Right renal pelvis (tissue), 4 donors: ENCODE measurements at places on chromosomes 5 and 9.

GRCh38 chr5:124873188-124873587, 126.7 kb upstream of the ZNF608 start:
- no peak for DNase-seq

GRCh38 chr5:96968614-96969013, 32.7 kb downstream of the LNPEP start:
- DNase-seq, result no peak

DNA sequence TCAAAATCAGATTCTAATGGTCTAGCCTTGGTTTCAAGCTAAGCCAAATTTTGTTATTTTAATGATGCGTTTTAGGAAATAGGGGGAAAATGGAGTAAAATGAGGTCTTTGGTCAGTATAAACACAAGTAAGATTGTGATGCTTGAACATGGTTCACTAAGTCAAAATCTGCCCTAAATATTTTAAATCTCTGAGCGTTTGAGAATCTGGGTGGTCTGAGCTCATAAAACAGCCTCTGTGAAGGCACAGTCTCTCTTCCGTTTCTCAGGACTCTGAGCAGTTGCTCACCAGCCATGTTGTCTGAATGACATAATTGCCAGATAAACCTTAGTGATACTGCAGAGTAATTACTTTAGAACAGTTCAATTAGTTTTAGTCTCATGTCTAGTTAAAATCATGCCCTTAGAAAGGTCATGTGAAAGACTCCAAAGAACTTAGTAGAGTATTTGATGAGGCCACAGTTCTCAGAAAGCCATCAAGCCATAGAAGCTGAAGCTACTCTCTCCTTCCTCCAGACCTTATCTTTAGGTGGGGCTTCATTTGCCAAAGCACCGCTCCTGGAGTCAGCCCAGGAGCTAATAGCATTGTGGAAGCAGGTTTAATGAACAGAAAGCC, 257.1 kb upstream of the MAP3K1 start:
- DNase-seq, result no peak

DNA sequence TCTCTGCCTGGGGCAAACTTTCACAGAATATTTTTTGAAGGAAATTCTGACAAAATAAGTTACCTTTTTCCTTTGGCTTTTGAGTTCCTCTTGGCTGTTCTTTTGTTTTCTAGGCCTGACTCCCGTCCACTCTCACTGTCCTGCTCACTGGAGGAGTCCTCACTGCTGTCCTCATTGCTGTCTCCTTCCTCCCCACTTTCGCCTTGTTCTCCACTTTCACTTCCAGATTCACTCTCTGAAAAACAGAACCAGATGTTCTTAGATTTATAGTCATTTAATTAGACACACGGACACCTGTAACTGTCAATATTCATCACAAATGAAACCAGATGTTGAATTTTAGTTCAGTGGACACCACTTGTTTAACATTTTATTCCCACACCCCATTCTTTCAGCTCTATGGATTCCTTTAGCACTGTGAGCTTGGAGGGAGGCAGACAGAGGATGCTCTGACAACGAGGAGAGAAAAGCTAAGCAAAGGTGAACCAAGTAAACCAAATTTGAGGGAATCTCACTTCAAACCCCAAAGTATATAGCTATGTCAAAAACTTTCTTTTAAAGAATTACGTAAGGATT, 180.7 kb downstream of the AP3B1 start:
- no peak for DNase-seq

DNA sequence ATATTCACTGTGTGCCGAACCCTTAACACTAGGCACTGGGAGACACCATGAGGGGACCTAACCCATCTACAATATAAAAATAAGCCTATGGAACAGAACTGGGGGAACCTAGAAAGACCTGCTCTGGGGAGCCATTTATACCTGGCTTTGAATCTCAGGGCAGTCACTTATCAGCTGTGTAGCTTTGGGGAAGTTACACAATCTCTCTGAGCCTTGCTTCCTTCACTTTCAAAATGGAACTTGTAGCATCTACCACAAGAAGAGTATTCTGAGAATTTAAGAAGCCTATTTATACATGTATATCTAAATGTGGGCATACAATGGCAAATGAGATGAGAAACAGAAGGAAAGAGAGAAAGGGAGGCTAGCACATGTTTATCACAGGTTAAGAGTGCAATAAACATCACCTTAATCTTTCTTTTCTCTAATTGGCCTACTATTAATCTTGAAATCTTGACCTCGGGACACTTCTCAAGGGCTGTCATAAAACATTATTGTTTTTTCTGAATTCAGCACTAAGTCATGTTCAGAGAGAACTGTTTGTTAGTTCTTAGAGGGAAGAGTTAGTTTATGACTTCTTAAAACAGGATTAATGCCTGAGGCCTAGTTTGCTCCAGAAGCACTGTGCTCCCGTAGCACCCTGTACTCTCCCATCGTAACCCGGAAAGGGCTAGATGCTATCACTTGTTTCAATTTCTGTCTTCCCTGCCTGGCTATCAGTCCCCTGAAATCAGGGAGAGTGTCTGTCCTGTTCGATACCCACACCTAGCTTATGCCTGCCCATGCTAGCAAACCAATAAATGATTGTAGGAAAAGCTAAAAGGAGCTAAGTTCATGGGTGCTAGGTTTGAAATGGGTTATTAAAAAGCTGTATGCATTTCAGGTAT, 606.4 kb upstream of the CLINT1 start:
- DNase-seq, result no peak

DNA sequence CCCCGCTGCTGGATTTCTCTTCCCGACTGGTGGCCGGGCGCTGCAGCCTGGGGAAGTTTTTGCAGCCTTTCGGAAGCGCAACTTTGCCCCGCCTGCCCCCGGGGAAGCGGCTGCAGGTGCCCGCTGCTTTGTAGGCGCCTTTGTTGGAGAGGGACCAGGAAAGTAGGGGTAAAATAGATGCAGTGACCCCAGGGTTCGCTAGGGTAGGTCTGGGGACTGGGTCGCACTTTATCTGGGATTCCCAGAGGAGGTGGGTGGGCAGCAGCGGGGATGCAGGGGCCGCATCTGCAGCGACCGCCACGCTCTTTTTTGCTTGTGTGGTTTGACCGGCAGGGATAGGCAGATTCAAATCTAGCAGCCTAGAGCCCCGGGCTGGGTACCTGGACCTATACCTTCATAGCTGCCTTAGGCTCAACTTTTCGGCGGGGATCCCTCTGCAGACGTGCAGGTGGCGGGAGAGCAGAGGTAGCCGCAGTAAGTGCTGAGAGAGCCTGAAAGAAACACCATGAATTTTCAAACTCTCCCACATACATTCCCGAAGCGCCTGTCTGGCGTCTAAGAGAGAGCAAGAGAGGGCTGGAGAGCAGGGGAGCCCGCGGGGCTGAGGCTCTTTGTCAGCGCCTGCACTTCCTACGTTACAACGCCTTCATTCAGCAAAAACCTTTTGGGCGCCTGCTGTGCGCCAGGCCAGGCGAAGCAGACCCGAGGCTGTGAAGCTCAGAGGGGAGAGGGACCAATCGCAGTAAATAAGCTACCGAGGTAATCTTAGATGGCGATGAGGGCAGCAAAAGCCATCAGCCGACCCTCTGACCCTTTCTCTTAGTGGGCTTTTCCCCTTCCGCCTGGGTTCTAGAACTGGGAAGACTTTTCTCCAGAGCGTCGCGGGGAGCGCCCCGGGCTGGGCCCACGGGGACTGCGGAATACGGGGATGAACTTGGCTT, 642 bp downstream of the SV2C start:
- no peak for DNase-seq

DNA sequence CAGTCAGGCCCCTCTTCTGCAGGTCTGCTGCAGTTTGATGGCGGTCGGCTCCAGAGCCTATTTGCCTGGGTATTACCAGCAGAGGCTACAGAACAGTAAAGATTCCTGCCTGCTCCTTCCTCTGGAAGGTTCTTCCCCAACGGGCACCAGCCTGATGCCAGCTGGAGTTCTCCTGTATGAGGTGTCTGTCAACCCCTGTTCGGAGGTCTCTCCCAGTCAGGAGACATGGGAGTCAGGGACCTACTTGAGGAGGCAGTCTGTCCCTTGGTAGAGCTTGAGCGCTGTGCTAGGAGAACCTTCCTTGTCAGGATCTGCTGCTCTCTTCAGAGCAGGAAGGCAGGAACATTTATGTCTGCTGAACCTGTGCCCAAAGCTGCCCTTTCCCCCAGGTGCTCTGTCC, 138.4 kb upstream of the IQGAP2 start:
- no peak for DNase-seq
